ENCODE measurements at places on chromosomes 3 and 15. TPM values are rescaled to one million over a fixed set of nuclear protein-coding genes. Genes with fewer than 3 reads are reported as not detected.

Gene ATP8B4
- 0.34 TPM for total RNA-seq

Gene CTXN2
- total RNA-seq: not detected

Gene ANKRD63
- not detected for total RNA-seq

Gene CAND2
- total RNA-seq: 6.6 TPM

Gene WNT7A
- not detected for total RNA-seq

Gene PARP9
- total RNA-seq: 9.8 TPM

Gene MUC20
- 0.15 TPM for total RNA-seq

Gene CD200R1
- not detected for total RNA-seq

Gene KIAA1143
- total RNA-seq: 17.0 TPM

Gene PIF1
- 22.0 TPM for total RNA-seq

Gene CLRN1
- not detected for total RNA-seq

Gene GOLGA8G
- total RNA-seq: not detected

Gene RYR3
- not detected for total RNA-seq

Data from bronchus fibroblast of lung (primary cell).